ENCODE measurements at places on chromosomes 13 and 19.

DNA sequence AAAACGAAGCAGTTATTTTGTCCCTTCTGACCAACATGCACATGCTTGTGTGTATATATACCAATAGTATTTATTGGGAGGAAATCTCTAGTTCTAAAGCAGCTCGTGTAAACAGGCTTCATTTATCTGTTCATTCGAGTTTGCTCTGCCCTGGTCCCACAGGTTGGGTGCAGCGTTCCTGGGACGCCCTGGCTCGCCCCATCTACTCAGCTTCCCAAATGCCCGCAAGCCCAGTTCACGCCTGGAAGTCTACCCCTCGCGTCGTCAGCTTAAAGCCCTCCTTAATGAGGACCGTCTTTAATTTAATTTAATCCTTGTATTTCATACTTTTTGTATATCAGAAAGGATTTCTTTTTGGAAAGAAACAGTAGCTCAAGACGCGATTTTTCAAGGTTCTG lies 604 bp downstream of the THSD1 start:
- no peak for DNase-seq

GRCh38 chr13:111204438-111205177 lies 89.5 kb downstream of the ARHGEF7 start:
- DNase-seq = no peak

- DNase-seq = no peak
These were observed 1.0 kb upstream of the RPS5 start for GRCh38 chr19:58385891-58386575.

DNA sequence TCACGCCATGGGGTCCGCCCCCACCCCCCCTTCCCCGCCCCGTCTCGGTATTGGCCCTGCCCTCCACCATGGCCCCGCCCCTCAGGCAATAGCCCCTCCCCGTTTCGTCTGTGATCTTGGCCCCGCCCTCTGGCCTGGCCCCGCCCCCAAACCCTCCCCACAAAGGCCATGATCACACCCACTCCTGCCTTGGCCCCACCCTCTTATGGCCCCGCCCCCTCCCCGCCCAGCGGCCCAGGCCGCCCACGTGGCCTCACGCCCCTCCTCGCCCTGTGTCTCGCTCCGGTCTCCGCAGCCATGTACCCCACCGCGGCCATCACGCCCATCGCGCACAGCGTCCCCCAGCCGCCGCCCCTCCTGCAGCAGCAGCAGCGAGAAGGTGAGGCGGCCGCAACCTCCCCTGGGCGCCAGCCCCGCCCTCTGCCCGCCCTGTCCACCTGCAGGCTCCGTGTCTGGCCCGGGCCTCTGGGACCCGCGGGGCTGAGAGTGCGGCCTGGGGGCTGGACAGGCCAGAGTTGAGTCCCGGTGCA lies 61.3 kb downstream of the CELF5 start:
- DNase-seq = no peak

DNA sequence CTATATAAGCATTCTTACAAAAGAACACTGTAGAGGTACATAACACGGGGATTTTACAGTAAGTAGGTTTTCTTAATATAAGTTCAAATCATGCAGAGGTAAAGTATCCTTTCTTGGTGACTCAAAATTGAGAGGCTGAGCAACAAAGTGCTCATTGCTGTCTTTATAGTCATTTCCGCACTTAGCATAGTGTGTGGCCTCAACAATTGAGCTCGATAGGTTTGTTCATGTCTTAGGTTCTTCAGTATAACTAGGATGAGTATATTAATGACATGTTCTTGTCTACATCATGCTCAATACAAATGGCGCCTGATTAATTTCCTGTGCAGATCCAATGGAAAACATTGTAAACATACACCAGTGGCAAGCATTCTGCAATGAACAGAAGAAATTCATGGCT lies 1.4 kb downstream of the WDFY2 start:
- no peak for DNase-seq

- DNase-seq = no peak
These were observed 314.3 kb upstream of the ARGLU1 start for GRCh38 chr13:106882246-106882645.

- no peak for DNase-seq
These were observed 654.9 kb downstream of the FGF9 start for GRCh38 chr13:22325761-22326160.

DNA sequence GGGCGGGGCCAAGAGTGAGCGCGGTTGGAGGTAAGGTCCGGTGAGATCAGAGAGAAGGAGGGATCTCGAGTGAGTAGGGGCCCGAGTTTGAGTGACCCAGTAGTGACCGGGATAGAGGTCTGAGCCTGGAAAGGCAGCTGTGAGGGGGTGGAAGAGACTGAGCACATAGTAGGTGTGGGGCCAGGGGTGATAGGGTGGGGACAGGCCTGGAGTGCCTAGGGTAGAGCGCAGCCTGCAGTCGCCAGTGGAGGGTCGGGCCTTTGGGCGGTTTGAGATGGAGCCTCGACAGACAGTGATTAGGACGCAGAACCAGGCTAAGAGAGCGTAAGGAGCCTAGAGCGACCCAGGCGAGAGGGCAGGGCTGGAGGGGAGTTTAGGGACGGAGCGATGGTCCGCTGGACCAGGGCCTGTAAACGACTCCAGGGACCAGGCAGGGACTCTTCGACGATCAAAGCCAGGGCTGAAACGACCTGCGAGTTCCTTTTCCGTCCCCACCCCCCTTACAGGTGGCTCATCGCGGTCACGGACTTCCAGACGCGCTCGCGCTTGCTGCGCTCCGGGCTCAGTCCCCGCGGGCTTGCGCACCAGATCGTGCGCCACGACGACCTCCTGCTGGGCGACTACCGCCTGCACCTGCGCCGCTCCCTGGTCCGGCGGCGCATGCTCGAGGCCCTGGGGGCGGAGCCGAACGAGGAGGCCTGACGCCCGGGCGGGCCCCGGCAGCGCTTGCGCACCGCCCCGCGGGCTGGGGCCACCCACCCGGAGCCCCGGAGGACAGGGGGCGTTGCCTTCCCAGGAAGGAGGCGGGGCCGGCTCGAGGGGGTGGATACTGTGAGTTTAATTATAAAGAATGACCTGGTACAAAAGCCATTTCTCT lies 9.4 kb downstream of the C19orf81 start:
- DNase-seq = peak; percentile 21

DNA sequence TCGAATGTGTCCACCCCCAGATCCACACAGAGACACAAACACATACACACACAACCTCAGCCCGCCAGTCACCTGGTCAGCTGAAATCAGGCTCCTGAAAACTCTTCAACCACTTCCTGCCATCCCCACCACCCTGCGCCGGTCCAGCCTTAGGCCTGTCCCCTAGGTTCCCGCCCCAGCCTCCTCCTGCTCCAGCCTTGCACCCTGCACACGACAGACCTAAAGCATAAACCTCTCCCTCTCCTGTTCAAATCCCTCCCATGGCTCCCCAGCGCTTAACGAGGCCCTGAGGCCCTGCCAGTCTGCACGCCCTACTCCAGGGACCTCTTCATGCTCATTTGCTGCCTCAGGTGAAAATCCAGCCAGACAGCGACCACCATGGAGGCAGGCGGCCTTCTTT lies 7.1 kb downstream of the PNMA8B start:
- DNase-seq = no peak
